Bronchial epithelial cell (primary cell): ENCODE measurements at places on chromosomes 4 and X. TPM values are rescaled to one million over a fixed set of nuclear protein-coding genes. Genes with fewer than 3 reads are reported as not detected.

- peak; percentile 67 for DNase-seq
Observed at GRCh38 chrX:133654811-133655210, 239.5 kb upstream of the GPC4 start.

GRCh38 chr4:5887011-5887360 is 5.9 kb downstream of the CRMP1 start:
- no peak for DNase-seq

DNA sequence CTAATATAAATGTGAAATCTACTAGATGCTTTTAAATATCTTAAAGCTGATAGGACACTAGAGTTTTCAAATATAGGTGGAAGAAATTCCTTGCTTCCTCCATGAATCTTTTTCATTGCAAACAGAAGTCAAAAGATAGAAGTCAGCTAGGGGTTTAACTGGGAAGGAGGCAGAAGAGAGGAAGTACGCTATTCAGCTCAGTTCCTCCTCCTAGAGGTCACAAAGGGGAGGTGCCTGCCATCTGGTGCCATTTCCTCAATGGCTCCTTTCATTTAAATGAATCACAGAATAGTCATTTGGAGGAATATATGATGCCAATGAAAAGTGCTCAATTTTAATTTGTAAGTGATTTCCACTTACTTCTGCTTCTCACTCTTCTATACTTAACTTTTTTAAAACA is 8.5 kb downstream of the COL25A1 start:
- DNase-seq, result peak; percentile 15

DNA sequence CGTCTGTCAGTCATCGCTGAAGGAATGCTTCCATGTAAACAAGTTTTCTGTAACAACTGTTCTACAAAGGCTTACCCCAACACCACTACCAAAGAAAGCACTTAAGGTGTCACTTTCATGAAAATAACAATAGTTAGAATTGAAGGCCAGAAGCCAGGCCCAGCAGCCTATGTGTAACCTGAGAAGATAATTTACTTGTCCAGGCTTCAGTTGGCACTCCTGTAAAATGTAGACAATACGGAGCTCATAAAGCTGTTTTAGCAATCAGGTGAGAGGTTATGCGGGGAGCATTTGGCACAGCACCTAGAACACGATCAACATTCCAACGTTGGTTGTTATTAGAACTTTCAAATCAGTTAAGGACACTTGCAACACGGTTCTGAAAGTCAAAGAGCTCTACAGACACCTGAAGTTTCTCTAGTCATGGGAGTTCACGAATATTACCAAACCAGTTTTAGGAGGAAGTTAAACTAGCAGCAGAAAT is 15.7 kb downstream of the ADGRA3 start:
- DNase-seq, result peak; percentile 64

Gene TSPAN7
- 1.1 and 1.3 TPM in 2 replicates for total RNA-seq

Gene RPL36A
- total RNA-seq, result 736 and 1,171 TPM in 2 replicates
